ENCODE measurements at places on chromosomes 7 and 10. TPM values are rescaled to one million over a fixed set of nuclear protein-coding genes. Genes with fewer than 3 reads are reported as not detected.

PRSS37 gene
- total RNA-seq: not detected

OR2F2 gene
- total RNA-seq: not detected

ARMC10 gene
- 51.2 TPM for total RNA-seq

KCNIP2 gene
- 0.62 TPM for total RNA-seq

HOXA9 gene
- total RNA-seq: 8.6 TPM

CTAGE4 gene
- not detected for total RNA-seq

EMX2 gene
- 2.2 TPM for total RNA-seq

ZC3HAV1L gene
- 9.5 TPM for total RNA-seq

FAS gene
- 80.0 TPM for total RNA-seq

PIP gene
- total RNA-seq: not detected

C7orf33 gene
- total RNA-seq: not detected

RAMP3 gene
- total RNA-seq: not detected

TEX47 gene
- total RNA-seq: not detected

ZNF853 gene
- 3.9 TPM for total RNA-seq

GIMAP2 gene
- total RNA-seq: 2.9 TPM

FAM131B gene
- 2.3 TPM for total RNA-seq

All from uterine smooth muscle cell (primary cell).